ENCODE measurements at places on chromosomes 4 and X.

DNA sequence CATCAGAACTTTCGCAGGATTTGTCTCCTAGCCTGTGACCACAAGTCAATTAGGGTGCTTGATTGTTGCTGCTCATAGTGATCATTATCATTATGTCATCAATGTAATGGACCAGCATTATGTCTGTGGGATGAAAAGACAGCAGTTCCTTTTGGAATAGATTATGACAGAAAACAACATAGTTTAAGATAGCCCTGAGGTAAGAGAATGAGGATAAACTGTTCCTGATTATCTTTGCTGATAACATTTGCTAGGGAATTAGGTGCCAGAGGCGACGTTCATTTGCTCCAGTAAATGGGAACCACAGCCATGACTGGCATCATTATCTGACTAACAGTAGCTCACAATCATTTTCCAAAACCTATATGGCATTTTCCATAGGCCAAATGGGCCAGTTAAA is 12.7 kb upstream of the THOC2 start:
- no peak for DNase-seq

DNA sequence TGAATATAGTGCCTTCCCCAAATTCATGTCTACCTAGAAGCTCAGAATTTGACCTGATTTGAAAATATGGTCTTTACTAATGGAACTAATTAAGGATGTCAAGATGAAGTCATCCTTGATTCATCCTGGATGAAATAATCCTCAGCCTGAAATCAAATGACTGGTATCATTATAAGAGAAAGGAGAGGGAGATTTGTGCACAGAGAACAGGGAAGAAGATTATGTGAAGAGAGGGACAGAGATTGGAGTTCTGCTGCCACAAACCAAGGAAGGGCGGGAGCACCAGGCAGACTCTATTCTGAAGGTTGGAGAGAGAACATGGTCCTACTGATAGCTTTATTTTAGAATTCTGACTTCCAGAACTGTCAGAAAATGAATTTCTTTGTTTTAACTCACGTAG is 680.9 kb upstream of the AADAT start:
- no peak for DNase-seq

DNA sequence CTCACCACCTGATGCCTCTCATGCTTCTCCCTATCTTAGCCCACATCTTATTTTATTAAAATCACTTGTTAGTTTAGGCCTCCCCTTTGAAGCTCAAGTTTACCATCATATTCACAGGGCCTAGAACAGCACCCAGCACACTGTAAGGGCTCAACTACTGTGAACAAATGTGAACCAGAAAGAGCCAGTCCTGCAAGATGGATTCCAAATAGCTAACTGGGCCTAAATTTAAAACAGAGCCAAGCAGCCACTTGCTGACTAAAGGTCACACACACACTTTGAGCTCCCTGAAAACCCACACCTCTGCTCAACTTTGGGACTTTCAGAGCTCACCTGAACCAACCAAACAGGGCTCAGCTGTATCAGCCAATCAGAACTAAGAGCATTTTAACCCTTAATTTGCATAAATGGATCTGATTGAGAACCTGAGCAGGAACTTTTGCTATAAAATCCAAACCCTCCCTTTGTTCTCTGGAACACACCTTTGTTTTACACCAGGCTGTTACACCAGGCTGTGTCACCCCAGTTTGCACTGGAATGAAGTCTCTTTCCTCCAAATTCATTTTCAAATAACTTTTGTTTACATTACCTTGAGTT is 62.1 kb upstream of the EXOC1L start:
- DNase-seq, result no peak

GRCh38 chrX:118551426-118551825 is 55.8 kb downstream of the DOCK11 start:
- no peak for DNase-seq

GRCh38 chr4:88585917-88586316 is 6.4 kb upstream of the HERC3 start:
- DNase-seq, result no peak

DNA sequence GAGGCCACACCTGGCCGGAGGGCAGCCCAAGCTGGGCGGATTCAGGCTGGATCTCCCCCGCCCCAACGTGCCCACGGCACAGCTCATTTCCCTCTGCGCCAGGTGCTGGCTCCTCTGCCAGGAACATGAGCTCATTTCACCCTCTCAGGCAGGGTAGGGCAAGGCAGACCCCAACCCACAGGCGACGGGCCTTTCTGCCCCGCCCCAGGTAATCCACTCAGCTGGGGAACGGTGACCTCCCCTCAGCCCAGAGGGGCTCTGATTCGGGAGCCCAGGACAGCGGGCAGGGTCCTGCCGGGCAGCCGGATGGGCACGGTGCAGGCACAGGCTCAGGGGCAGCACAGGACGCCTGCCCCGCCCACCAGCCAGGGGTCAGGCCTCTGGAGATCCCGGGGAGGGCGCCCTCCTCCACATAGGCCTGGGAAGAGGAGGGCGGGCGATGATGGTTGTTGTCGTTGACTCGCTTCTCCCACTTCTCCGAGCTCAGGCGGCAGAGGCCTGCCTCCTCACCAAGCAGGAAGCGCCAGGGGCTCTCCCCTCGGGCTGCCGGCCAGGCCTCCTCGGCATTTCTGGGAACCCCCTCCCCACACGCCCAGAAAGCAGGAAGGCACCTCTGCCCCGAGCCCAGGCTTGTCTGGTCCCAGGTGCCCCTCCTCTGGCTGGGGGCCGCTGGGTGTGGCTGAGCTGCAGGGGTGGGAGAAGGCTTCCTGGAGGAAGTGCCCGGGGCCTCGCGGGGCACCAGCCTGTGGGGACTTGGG is 31.1 kb downstream of the TACC3 start:
- no peak for DNase-seq

DNA sequence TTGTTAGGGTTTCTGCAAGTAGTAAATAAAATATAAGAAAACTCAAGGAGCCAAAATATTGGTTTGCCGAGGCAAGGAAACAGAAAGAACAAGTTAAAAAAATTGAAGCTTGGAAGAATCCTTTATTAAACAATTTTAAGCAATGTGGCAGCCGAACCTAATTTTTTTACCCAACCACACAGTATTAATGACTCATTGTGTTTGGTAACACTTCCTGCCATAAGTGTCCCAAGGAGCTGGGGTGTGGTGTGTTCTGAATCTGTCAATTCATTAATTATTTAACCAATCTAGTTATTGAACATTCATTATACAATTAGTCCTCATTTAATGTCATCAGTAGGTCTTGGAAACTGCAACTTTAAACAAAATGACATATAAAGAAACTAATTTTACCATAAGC is 19.3 kb upstream of the CPE start:
- DNase-seq, result no peak

GRCh38 chr4:328729-329128 is 8.9 kb upstream of the ZNF141 start:
- DNase-seq, result no peak

GRCh38 chrX:112571388-112571787 is 108.3 kb downstream of the LHFPL1 start:
- no peak for DNase-seq

GRCh38 chr4:138185859-138186645 is 56.1 kb downstream of the SLC7A11 start:
- DNase-seq, result no peak

DNA sequence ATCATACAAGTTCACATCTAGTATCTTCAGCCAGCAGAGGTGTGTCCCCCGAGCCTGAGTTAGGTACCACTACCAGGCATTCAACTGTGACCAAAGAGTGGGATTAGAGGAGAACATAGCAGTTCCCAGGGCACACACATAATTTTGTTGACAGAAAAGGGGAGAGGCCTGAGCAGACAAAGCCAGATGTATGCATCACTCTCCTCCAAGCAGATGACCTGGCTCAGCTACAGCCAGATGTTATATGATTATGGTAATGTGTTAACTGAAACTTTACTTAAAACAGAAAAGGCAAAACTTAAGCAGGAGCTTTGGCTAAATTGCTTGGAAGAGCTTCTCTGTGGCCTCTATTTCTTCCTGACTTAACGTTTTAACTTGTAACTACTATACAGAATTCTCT is 88.9 kb downstream of the CC2D2A start:
- DNase-seq, result no peak

GRCh38 chr4:79273915-79274314 is 51.9 kb downstream of the NAA11 start:
- no peak for DNase-seq

GRCh38 chrX:38893441-38893840 is 92.2 kb downstream of the MID1IP1 start:
- no peak for DNase-seq

DNA sequence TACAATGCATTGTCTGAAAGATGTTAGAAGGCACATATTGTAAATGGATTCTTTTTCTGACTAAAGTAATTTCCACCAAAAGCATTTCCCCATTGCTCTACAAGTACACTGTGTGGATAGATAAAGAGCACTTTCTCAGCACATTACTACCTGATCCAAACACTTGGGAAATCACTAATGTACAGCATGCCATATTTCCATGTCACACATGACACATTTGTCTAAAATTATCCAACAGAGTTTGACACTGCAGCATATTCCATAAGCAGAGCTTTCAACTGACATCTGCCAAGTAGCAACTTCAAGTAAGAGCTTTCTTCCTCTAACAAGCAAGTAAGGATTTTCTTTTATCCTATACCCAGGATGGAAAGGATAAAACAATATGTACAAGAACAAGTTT is 49.5 kb downstream of the REELD1 start:
- no peak for DNase-seq

DNA sequence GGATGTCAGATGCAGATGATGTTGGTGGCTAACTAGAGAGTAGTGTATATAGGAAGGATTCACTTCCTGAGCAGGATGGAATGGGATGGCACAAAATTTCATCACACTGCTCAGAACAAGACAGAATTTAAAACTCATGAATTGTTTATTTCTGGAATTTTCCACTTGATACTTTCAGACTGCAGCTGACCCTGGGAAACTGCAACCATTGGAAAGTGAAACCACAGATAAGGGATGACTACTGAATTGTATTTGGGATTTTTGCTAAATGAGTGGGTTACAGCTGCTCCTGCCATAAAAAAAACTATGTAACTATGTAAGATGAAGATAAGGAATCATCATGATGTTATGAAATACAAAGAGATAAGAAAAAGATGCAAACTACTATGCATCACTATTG is 51.4 kb downstream of the NPY5R start:
- DNase-seq, result no peak

DNA sequence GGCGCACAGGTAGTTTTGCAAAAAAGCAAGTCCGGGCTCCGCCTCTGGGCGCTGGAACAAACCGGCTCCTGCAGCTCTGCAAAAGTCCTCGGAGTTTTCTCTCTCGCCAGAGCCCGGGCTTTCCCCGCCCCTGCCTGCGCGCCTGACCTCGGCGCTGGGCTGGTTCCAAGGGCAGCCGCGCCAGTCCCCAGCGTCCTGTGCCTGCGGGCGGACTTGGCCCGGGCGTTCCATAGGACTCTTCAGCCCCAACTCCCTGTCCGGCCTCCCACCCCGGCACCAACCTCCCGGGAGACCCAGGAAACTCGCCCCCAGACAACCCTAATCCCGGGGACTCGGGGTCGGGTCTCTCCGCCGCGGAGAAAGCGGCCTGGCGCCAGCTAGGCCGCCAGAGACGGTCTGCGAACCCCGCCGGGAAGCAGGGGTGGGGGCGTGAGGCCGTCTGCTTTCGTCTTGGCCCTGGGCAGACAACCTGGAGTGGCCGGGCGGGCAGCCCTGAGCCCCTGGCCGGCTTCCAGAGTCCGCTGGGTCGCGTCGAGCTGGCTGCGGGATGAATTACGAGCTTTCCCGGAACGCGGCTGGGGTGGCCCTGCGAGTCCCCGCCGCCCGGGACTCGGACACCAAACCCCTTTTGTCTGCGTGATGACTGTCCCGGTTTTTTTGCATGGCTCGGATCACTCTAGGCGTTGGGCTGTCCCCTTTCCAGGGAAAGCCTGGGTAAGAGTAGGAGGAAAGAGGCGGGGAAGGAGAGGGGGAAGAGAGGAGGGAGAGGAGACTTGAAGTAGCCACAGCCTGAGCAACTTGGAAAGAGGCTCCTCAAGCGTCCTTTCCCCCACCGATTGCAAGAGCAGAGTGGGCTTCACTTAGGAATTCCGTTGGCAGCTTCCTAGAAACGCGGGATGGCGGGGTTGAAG is 916 bp downstream of the MXRA5 start:
- DNase-seq, result no peak

GRCh38 chrX:135086197-135086854 is 34.0 kb downstream of the ETDB start:
- no peak for DNase-seq

DNA sequence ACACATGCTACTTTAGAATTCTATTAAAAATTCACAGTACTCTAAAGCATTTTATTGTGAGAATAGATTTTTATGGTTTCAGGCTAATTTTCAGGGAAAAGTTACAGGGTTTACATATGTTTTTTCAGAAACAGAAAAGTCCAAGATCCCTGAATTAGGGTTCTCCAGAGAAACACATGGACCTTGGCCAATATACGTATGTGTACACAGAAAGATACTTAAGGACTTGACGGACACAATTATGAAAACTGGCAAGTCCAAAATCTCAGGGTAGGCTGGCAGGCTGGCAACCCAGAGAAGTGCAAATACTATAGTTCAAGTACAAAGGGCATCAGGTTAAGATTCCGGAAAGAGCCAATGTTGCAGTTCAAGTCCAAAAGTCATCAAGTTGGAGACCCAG is 1897.8 kb upstream of the PCDH10 start:
- DNase-seq, result no peak

DNA sequence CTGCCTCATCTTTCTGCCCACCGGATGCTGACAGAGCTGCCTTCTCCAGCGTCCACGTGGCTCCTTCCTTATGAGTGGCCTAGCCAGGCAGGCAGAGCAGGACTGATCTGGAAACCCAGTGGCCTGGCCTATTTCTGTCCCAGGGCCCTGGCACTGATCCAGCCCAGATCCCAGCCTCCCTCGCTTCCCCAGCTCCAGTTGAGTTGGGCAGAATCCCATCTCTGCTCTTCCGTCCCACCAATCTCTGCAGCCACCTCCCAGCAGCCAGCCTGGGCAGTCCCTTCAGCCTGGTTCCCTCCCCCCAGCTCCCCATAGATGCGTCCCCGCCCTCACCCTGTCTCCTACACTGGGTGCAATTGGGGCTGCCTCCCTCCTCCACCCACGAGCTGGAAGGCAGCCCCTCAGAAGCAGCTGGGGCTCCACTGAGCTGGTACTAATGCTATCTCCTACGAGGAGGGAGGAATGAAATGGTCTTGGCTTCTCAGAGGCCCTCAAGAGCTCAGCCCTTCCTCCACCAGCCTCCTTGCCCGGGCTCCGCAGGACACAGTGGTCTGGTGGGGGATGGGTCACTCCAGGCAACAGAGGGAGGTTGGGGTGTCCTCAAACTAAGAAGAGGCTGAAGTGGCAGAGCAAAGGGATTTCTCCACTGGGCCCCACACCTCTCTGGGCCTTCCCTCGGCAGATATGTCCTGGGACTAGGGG is 94.2 kb downstream of the PJA1 start:
- DNase-seq, result no peak

DNA sequence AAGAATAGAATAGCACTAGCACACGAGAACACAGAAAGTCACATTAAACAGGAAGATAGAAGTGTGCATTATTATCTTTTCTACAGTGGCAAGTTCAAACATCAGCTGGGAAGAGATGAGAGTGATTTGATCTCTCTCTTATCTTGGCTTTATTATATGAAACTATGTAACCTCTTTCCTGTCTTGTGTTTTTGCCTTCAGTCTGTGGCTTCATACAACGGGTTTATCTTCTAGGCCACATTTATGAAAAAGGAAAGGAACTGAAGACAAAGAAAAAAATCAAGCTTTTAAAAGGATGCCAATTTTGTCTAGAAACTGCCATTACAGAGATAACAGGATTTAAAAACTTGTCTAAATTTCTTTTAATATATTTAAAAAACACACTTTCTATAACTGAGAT is 983.6 kb downstream of the RPA4 start:
- DNase-seq, result no peak

Measured in T-helper 9 cell (primary cell).